CD4-positive, alpha-beta T cell treated with Interleukin-4 for 1 hour (primary cell): ENCODE measurements at places on chromosomes 11 and 22.

- no peak for DNase-seq
These were observed 595.3 kb upstream of the CCDC90B start for GRCh38 chr11:83881428-83881827.

DNA sequence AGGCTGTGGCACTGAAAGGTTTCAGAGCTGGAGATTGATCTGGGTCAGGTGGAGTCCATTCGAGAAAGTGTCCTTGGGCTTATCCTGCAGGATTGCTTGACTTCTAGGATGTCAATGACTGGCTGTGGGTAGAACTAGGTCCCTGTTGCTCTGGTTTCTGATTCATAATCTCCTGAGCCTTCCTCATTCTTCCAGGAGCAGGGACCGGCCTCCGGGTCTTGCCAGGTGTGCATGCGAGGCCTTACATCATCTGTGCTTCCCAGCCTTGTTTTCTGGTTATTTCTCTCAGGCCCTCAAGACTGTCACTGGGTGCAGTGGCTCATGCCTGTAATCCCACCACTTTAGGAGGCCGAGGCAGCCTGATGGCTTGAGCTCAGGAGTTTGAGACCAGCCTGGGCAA lies 33.3 kb upstream of the SORL1-AS1 start:
- DNase-seq: no peak

DNA sequence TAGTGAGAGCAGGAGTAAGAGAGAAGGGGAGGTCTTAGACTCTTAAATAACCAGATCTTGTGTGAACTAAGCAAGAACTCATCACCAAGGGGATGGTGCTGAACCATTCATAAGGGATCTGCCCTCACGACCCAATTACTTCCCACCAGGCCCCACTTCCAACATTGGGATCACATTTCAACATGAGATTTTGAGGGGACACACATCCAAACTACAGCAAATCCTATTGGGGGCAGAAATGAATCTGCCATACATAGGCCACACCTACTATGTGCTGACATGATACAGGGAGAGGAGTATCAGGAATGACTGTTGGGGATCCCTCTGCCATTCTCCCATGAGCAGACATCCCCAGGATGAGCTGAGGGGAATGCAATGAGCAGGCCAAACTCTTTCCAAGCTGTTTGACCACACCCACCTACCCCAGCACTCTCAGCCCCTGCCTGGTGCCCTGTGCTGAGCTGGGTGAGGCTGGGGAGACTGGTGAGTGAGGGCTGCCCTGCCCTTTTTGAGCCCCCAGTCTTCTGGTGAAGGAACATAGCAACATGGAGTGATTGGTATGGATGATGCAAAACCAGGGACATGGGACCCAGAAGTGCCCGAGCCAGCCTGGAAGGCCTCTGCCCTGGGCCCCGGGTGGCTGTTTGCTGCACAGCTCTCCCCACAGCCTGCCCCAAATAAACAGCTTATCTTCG lies 1.2 kb upstream of the GTSE1 start:
- DNase-seq: no peak

DNA sequence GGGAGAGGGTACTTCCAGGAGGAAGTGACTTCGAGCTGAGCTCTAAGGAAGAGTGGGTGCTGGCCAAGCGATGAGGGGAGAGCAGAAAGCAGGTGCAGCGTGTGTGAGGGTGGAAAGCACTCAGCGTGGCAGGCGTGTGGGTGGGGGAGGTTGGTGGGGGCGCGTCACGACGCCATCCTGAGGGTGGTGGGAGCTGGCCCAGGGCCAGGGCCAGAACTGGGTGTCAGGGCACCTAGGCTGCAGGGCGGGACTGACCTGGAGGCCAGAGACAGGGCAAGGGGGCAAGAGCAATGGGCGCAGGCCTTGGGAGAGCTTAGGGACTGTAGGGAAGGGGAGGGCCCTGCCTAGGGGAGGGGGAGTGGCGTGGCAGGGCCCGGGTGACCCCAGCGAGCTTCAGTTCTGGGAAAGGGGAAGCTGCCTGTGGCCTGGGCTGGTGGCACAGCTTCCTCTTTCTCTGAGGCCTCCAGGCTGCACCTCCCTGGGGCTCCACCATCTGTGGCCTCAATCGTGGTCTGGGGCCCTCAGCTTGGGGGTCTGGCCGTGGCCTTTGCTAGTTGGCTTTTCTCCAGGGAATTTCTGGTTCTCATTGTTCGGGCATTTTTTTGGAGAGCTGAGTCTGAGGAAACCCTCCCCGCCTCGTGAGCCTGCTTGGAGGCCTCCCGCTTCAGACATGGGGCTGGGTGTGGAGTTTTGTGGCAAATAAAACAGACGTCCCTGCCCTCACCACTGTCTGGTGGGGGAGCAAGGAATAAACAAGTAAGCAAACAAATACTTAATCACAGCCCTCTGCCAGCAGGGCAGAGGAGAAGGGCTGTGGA lies 8.9 kb downstream of the RELT start:
- peak; percentile 48 for DNase-seq

DNA sequence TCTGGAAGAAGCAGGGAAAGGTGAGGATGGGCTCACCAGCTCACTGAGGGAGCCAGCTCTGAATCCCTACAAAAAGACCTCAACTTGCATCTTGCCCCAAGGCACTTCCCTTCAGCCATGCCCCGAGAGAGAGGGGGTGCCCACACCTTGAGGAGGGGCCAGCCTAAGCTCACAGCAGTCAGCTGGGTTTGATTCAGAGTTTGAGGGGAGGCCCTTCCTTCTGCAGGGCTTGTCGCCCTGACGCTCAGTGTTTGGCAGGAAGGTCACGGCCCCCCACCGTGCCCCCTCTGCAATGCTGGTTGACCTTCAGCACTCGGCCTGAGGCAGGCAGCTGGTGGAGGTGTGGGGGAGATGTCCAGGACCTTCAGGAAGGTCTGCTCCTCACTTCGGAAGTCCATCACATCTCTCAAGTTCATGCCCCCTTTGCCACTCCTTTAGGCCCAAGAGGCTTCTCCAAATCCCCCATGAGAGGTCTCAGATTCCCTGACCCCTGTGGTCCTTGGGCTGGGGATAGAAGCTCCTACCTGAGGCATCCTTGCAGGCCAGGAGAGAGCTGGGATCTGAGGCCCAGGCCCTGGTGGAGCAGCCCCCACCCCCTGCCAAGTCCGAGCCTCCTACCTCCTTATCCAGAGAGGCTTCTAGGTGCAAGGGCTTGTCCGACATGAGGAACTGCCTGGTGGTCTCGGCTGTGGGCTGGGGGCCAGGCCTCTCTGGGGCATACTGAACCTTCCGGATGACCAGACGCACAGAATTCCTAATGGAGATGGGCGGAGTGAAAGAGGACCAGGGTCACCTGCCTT lies 37.6 kb downstream of the TPBGL start:
- no peak for DNase-seq

- DNase-seq: no peak
These were observed 493.3 kb downstream of the BRD1 start for GRCh38 chr22:49334449-49334789.

DNA sequence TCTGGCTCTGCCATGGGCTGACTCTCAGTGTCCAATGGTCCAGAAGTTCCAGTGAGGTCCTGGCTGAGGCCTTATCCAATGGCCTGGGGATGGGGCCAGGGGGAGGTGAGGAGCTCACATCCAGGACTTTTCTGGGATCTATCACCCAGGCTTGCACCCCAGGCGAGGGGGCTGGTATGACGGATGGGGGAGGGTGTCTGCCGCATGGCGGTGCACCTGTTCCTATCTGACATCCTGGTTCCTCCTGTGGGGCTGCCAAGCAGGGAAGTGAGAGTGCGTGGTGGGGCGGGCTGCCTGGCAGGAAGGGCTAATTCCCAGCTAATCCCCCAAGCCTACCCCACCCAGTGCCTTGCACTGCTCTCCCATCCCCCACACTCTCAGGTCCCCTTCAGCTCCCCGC lies 102.1 kb downstream of the NECTIN1 start:
- DNase-seq: no peak

GRCh38 chr11:132073787-132074186 lies 703.4 kb downstream of the NTM start:
- no peak for DNase-seq

GRCh38 chr11:83819931-83820549 lies 533.9 kb upstream of the CCDC90B start:
- DNase-seq: no peak

GRCh38 chr11:35907648-35908431 lies 36.0 kb upstream of the LDLRAD3 start:
- DNase-seq: no peak

DNA sequence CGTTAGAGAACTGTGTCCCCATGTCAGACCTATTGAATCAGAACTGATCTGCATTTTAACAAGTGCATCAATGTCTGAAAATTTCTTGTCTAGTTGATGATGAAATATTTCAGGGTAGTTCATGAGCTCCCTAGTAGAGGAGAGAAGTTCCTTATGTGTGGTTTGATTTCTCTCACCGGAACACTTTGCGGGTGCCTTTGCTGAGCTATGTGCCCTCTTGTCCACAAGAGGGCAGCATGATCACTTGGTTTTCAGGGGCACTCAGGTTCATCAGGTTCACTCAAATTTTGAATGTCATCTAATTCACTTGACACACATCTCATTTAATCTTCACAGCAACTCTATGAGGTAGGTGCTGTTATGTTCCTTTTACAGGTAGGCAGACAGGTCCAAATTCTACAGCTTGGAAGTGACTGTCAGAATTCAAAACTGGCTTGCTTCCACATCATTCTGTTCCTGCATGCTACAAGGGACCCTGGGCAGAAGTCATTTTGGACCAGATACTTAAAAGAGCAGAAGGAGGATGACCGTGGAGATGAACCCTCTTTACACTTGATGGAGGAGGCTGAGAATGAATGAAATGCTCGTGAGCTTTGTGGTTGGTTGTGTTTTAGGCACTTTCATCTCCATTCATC lies 55.6 kb downstream of the P4HA3 start:
- peak; percentile 62 for DNase-seq

DNA sequence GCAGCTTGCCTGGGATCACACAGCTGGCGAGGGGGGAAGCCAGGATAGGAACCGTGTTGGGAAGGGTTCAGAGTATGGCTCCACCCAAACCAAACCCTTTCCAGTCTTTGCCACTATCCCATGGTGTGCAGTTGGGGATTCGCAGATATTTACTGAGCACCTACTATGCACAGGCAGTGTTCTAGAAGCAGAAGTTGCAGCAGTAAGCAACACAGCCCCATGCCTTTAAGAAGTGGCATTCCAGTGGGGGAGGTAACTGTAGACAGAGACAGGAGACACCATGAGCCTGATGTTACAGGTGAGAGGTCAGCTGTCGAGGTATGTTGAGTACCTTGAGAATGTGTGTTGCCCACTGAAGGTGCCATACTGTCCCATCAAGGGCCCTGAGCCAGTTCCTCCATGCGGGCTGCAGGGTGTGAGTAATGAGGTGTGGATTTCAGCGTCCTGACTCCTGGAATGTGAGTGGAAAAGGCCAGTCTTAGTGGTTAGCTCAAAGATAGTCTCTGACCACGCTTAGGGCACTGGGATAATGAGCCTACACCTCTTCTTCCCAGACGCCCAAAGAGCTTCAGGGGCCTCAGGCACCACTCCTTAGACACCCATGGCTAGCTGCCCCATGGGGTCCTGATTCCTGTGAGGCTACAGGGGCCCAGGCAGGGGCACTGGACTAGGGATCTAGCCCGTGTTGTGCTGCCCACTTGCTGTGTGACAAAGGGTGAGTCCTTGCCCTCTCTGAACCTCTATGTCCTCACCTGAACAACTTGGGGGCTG lies 71.8 kb upstream of the TP53I11 start:
- DNase-seq: no peak

DNA sequence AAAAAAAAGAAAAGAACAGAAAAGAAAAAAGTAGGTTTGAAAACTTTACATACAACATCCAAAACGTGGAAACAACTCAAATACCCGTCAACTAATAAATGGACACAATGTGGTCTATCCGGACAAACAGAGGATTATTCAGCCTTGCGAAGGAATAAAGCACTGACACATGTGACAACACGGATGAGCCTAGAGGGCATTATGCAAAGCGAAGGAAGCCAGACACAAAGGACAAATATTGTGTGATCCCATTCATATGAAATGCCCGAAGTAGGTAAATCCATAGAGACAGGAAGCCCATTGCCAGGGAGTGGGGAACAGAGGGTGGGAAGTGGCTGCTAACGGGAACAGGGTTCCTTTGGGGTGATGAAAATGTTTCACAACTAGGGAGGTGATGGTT lies 11.8 kb downstream of the RFPL1 start:
- DNase-seq: no peak

- DNase-seq: no peak
These were observed 252.1 kb downstream of the DDX10 start for GRCh38 chr11:108916935-108917334.
